ENCODE measurements at places on chromosomes 7 and 10.

- DNase-seq = no peak
Measured at GRCh38 chr10:12927896-12928295, 73.6 kb downstream of the CCDC3 start.

GRCh38 chr10:6052247-6053221, 9.6 kb downstream of the IL2RA start:
- DNase-seq = no peak

DNA sequence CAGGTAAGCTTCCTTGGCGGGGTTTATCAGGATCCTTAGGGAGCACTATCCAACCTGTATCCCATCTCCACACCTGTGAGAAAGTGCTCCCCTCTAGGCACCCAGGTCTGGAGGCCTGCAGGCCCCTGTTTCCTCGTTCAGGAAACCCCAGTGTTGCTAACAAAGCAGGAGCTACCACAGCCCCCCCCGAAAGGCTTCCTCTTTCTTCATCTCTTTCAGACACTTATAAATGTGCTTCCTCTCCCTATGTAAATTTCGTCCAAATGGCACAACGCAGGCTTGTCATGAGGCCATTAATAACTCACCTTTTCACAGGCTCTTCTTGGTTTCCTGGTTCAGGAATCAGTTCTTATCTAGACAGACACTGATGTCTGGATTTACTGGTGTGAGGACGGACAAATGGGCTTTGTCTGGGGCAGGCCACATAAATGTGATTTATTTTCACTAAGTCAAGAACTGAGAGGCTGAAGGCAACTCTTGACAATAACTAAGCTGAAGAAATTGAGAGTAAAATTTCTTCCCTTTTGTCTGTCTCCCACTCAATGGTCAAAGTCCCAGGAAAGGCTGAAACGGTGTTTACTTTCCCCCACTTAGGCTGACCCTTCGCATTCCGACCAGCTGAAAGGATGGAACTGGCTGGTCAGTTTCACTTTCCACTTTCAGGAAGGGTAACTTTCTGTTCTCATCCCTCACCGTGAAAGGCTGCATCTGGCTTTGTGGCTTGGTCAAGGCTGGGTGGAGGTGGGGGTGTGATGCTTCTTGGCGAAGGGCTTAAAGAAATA, 46.8 kb downstream of the PIK3AP1 start:
- DNase-seq = no peak

- no peak for DNase-seq
Measured at GRCh38 chr10:21150166-21150565, 253.1 kb upstream of the NEBL start.

DNA sequence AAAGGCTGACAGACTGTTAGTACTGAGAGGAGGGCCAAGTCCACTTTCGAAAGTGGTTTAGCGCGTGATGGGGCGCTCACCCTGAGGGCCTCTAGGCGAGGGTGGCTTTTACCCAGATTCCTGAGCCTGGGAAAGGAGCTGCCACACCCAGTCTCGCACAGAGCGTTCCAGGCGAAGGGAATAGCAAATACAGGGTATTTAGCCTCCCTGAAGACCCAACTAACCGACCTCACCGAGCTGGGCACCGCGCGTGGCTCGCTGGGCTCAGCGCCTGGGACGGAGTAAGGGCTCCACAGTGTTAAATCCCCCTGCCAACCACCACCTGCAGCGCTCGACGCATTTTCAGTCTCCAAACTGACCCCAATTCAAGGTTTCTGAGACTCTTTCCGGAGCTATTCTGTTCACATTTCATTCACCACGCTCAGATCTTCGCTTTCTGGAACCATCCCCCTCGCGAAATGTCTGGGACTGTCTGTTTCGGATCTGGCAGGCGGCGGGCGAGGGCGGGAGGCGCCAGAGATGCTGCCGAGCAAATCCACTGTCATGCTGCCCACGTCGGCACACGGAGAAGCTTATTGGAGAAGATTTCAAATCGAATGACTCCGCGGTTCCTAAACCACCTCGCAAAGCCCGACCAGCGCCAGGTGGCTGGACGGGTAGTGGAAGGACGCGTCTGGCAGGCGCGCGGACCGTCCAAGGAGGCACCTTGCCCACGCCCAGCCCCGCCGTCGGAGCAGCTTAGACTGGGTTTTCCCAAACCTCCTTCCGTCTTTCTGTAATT, 1.4 kb upstream of the OSBPL3 start:
- DNase-seq = peak; percentile 23

GRCh38 chr10:7123774-7124173, 287.1 kb downstream of the SFMBT2 start:
- no peak for DNase-seq

GRCh38 chr10:23556727-23557440, 118.0 kb downstream of the OTUD1 start:
- no peak for DNase-seq

- DNase-seq = no peak
Measured at GRCh38 chr10:63886281-63887022, 365.3 kb downstream of the REEP3 start.

DNA sequence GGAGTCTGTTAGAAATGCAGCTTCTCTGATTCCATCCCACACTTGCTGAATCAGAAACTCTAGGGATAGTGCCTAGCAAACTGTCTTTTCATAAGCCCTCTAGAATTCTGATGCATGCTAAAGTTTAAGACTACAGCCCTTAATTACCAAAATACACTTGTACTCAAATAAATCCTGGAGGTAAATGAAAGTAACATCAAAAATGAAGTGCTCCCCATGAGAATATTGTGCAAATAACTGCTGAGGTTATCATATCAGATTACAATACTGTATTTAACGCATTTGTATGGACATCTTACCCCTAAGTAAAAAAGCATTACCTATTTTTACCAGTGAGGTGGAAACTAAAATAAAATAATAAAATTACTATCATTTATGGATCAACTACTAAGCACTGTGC, 104.7 kb downstream of the CHCHD3 start:
- no peak for DNase-seq

DNA sequence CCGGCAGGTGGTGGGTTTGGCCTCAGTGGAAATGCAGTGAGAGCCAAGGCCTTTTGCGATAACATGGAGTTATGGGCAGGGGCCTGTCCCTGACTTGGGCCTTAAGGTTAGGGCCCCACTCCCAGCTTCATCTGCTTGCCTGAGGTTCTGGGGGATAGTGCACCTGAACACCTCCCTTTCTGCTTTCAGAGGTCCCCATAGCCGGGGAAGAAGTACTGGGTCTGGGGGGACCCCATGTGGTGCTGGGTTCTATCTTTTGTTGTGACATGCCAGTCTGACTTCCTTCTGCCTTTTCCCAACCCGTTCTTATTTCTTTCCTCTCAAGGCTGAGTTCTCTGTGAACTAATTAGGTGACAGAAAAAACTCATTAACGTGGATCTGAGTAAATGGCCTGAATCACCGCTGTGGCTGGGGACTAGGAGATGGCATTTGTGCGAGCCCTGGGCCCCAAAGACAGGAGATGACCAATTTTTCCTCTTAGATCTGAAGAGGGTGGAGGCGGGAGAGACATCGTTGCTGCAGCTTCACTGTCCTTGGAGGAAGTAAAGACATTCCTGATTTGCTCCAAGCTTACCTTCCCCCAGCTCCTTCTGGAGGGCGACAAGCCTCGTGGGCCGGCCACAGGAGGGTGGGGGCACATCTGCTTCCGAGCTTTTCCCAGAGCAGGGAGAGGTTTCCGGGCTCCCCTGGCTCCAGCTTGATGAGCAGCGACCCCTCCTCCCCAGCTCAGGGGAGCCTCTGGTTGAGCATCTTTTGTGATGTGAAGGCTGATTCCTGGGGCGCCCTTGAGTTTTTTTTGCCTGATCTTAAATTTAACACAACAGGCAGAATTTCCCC, 2.0 kb downstream of the AGAP3 start:
- DNase-seq = no peak

Data from NCI-H1092 (cell line).